ENCODE measurements at places on chromosomes 1 and 21.

GRCh38 chr1:112698366-112699310 is 8.3 kb downstream of the RHOC start:
- DNase-seq = no peak

- DNase-seq = peak; percentile 29
These were observed 5.4 kb downstream of the FOXO6 start for GRCh38 chr1:41366455-41367287.

GRCh38 chr1:37662031-37662755 is 27.5 kb upstream of the RSPO1 start:
- no peak for DNase-seq

- DNase-seq = peak; percentile 32
These were observed 2.2 kb downstream of the ELOA start for GRCh38 chr1:23745515-23745914.

- DNase-seq = peak; percentile 75
These were observed 16.7 kb downstream of the SPATA21 start for GRCh38 chr1:16420424-16421118.

GRCh38 chr1:237062976-237063375 is 21.0 kb downstream of the RYR2 start:
- no peak for DNase-seq

DNA sequence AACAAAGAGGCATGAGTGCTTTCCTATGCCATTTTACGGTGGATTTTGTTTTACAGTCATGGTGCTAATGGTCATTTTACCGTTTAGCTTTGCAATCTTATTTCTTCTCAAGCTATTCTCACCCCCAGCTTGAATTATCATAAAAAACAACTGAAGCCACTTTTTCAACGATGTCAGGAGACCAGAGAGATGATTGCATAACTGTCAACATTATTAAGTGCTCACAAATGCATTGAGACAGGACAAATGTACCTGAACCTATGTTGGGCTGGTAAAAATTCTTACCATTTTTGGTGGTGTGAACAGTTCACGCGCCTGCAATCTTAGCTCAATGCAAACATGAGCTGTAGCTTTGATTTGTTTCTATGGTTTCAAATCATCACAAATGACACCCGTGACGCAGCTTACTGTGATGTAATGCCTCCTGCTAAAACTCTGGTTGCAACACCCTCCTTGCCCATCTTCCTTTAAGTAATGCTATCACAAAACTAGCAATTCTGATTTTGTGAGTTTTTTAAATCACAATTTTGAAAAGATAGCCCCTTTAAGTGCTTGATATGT is 104.4 kb downstream of the UCHL5 start:
- no peak for DNase-seq

DNA sequence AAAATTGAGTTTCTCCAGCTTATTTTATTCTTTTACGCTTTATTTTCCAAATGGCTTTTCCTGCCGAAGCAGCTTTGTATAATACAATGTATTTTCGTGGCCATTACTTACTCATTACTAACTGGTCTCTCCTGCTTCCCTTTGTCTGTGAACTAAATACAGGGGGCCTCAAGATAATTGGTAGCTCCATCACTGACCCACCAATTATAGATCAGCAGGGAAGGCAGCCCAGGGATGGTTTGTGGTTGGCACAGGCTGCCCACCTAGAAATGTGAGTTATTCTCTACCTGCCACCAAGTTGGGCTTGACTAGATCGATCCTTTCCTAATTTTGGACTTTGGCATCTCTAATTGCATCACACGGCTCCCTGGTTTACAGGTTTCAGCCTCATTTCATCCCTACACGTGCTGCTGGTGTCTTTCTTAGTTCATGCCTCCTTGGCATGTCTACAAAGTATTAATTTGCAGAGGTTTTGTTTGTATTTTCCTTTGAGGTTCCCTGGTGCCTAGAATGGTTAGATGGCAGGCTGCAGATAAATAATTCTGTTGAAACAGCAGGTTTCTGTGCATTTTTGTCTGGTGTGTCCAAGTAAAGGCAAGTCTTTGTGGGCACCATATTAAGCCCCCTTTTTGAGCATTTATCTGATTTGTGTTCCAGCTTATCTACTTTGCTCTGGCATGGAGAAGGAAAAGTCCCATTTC is 35.2 kb downstream of the PEX14 start:
- DNase-seq = no peak

- DNase-seq = no peak
These were observed 147.8 kb upstream of the CD34 start for GRCh38 chr1:208058756-208059155.

GRCh38 chr1:86200901-86201300 is 44.3 kb upstream of the COL24A1 start:
- DNase-seq = no peak

DNA sequence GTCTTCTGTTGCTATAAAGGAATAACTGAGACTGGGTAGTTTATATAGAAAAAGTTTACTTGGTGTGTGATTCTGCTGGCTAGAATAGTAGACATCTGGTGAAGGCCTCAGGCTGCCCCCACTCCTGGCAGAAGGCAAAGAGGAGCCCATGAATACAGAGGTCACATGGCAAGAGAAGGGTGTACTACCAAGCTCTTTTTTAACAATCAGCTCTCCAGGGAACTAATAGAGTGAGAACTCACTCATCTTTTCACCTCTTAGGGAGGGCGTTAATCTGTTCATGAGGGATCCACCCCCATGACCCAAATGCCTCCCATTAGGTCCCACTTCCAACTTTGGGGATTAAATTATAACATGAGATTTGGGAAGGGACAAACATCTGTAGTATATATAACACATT is 9.3 kb downstream of the DTL start:
- DNase-seq = no peak

- DNase-seq = no peak
These were observed 59.9 kb downstream of the SPSB1 start for GRCh38 chr1:9352377-9353134.

DNA sequence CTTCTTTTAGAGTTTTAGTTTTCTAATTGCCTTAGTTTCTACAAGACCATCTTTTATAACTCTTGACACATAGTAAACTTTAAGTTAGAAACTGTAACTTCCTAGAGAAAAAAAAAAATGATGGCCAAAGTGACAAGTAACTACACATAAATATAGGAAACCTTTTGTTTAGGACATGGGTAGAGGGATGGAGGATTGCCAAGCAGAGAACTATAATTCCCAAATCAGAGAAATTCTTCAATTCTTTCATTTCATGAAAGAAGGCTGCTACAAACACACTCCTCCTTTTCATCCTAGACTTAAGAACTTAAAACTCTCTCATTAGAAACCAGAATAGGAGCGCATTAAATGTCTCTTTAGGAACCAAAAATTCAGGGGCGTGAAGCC is 125.0 kb downstream of the PTPN14 start:
- no peak for DNase-seq

- no peak for DNase-seq
These were observed 6.1 kb downstream of the HSPA13 start for GRCh38 chr21:14376854-14377253.

DNA sequence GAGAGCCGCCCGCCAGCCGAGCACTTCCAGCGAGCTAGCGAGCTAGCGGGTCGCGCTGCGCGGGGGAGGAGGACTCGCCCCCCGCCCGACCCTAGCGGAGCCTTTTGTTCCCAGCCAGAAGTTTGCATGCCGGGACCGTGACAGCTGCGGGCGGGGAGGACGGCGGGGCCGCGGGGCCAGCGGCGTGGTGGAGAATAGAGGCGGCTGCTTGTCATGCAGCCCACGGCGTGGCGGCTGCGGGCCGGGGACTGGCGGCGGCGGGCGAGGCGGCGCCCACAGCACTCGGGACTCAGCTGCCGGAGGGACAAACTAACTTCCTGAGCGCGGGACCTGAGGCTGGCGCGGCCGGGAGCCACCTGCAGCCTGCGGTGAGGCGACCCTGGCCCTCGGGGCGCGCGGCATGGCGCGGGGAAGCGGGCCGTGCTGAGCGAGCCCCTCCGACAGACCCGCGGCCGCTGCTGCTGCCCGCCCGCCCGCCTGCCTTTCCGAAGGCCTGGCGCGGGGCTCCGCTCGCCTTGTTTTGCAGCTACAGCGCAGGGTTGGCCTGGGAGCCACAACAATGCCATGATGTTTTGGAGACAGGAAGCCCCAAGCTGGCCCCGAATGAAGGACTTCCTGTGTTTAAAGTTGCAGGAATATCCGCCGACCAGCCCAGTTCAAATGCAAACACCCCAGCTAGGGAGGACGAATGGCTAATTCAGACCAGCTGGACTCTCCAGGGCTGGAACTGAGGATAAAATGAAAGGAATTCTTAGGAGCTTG is 82.2 kb upstream of the BMP8A start:
- no peak for DNase-seq

All from CD4-positive, alpha-beta T cell treated with Interleukin-4 for 4 hours (primary cell).